ENCODE measurements at places on chromosomes 13 and 19.

DNA sequence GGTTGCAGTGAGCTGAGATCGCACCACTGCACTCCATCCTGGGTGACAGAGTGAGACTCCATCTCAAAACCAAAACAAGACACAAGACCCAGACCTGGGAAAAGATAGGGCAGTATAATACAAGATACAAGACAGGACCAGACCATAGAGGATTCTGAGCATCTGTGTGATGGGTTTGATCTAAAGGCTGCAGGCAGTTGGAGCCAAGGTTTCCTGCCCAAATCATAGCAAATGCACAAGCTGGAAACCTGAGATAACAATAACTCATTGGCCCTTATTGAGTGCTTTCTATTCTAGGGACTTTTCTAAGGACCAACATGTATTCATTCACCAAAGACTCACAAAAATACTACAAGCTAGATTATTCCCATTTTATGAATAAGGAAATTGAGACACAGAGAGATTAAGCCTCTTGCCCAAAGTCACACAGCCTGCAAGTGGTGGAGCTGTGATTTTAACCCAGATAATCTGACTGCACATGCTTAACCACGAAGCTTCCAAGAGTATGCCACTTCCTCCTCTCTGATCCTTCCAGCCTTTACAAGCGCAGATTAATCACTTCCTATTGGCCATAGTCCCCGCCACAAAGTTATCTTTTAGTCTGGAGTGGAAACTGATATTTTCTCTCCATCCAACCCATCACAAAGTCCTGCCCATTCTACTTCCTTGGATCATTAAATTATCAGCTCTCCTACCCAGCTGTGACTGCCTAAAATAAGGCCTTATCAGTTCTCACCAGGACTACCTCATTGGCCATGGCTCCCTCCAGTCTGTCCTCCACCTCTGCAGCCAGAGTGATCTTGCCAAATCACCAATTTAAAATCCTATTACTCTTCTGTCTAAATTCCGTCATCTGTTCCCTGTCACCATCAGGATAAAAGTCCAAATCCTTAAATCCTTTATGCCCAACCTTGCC is 147.2 kb downstream of the FLT1 start:
- DNase-seq = no peak

DNA sequence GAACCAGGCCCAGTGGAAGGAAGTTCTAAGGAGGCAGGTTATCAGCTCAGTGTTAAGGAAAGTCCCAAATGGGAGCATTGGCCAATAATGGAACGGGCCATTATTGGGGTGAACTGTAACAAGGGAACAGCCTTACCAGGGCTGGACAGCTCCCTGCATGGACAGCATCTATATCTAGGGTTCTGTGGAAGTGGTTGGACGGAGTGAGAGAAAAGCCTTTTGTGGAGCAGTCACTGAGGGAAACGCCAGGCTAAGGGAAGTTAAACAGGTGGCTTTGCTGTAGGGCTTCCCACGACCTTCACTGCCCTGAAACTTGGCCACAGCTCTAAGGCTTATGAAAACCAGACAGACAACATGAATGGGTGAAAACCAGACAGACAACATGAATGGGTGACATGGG is 17.0 kb downstream of the POU2F2 start:
- DNase-seq = no peak

GRCh38 chr19:16627193-16627927 is 644 bp downstream of the MED26 start:
- no peak for DNase-seq

- no peak for DNase-seq
These were observed 33.1 kb upstream of the MTIF3 start for GRCh38 chr13:27483421-27483820.

DNA sequence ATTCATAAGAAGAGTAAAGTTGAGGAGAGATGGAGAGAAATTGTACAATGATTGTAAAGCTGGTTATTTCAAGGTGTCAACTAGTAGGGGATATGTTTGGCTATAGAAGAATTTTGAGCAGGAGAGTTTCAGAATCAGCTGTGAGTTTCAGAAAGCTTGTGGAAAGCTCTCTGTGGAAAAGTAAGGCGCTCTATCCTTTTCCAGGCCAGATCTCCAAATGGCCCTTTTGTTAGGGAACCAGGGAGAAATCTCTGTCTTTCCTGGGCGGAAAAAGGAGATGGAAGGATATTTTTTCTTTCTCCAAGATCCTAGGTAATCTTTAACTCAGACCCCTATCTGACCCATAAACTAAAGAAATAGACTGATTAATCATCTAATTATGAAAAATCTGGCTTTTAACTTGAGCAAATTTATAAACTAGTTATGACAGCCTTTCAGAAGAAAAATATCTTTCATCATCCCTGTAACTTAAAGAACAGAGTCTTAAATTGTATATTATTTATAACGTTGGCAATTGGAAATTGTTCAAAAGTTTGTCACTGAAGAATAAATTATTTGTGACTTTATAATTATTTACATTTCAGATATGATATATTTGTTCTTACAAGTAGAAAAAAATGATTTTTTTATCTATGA is 34.5 kb downstream of the SPRY2 start:
- DNase-seq = no peak

DNA sequence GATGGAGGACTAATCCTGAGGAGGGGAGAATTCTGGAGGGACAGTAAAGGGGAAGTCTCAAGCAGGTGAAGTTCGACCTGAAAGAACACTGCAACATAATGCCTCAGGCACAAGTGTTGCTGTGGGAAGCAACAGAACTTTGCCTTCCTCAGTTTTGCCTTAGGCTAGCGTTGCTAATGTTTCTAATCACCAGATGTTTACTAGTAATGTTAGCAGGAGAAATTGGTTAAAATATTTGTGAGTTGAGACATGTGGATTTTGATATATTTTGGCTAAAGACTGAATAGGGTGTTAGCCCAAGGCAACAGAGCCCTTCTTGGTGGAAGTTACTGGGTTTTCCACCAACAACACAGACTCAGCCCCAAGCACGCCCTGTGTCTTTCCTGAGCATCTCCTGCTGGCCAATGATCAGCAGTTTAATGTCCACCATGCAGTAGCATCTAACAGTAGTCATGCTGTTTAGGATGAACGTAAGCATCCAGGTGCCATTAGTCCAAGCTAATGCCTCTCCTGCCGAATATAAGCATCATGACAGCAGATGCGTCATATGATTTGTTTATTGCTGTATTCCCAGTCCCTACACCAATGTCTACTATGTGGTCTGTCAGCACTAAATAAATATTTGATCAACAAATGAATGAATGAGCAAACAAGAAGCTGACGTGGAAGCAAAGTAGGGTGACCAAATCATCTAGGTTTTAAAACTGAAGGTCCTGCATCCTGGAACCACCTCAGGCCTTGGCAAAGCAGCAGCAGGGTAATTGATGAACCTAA is 511.9 kb upstream of the HTR2A start:
- no peak for DNase-seq

DNA sequence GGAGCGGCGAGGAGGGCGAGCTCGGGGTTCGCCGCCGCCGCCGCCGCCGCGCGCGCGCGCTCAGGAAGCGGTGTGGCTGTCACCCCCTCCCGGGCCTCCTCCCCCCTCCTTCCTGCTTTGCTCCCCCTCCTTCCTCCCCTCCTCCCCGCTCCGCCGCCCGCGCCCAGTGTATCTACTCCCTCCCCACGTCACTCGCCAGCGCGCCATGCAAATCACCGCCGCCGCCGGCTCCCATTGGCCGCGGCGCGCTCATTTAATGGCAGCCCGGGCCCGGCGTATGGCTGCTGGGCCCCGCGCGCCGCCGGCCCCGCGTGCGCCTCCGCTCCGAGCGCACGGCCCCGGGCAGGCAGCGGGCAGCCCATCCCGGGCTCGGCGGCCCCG is 335 bp upstream of the SOX1 start:
- peak; percentile 31 for DNase-seq

GRCh38 chr13:38899571-38899970 is 91.1 kb downstream of the STOML3 start:
- no peak for DNase-seq

- DNase-seq = peak; percentile 81
These were observed 11.1 kb upstream of the ARRDC2 start for GRCh38 chr19:17996826-17997316.

DNA sequence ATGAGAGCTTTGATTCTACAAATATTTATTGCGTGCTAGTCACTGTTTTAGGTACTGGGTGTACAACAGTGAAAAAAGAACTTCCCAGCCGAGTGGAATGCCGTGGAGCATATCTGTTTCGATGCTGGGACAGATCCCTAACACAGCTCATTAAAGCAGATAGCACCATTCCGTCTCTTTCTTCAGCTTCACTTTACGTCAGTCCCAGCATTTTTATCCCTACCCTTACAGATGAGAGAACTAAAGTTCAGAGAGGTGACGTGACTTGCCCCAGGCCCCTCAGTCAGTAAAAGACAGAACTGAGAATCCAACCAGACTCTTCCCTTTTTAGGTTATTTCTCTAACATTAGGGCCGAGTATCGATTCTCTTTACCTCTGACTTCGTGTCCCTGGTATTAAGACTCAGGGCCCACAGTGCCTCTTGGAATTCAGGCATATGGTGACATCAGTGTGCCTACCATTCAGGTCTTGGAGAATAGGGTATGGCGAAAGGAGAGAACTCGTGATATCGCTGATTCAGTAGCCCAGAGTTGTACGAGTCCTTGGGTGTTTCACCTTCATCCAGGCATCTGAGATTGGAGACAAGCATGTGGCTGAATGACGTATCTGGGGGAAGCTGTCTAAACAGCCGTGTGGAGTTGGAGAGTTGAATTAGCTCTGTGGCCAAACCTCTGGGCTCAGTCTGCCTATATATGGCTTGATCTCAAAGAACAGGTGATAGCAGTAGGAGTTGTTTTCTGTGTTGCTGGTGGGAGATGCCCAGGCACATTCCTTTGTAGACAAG is 27.1 kb downstream of the ACTN4 start:
- no peak for DNase-seq

- no peak for DNase-seq
These were observed 94.3 kb upstream of the USP29 start for GRCh38 chr19:57025491-57025890.

DNA sequence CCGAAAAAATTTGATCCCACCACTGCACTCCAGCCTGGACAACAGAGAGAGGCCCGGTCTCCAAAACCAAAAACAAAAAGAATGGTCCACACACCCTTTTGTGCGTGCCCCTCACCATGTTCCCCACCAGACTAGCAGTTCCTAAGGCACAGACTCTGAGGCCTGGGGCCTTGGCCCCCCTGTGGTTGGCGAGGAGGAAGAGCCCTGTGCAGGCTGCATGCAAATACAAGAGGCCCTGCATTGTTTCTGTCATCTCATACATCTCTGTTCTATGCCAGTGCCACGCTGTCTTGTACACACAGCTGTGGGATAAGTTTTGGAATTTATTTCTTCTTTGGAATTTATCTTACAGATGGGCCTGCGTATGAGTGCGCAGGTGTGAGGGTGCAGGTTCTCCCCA is 4.7 kb upstream of the YJEFN3 start:
- no peak for DNase-seq

GRCh38 chr13:43140985-43141384 is 117.6 kb downstream of the DNAJC15 start:
- no peak for DNase-seq

DNA sequence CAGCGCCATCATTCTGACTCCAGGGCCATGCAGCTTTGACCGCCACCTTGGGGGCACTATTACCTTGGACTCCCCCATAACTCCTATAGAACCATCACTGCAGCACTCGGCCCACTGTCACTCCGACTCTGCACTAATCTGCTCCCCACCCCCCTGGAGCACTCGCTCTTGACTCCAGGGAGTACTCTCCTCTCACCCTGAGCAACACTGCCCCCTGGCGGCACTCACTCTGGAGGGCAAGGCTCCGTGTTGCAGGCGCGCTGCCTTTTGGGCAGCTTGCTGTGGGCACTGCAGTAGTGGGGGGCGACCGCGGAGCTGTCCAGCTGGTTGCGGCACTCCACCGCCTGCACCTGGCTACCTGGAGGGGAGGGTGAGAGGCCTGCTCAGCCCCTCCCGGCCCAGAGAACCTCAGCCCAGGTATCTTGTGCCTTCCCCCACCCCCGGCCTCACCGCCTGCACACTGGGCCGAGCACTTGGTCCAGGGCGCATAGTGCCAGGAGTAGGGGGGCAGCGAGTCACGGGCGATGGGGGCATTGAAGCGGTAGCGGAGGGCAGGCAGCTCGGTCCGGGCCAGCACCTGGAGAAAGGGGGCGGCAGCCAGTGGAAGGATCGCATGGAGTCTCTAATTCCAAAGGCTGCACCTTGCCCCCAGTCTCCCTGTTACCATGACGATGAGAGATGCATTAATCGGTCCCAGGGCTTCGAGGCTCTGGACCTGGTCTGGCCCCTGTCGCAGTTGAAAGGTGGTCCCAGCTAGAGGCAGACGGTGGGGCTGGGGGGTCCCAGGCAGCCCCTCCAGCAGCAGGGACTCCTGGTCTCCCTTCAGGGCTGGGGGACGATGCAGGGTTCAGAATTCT is 8.9 kb upstream of the MYO1F start:
- peak; percentile 40 for DNase-seq

DNA sequence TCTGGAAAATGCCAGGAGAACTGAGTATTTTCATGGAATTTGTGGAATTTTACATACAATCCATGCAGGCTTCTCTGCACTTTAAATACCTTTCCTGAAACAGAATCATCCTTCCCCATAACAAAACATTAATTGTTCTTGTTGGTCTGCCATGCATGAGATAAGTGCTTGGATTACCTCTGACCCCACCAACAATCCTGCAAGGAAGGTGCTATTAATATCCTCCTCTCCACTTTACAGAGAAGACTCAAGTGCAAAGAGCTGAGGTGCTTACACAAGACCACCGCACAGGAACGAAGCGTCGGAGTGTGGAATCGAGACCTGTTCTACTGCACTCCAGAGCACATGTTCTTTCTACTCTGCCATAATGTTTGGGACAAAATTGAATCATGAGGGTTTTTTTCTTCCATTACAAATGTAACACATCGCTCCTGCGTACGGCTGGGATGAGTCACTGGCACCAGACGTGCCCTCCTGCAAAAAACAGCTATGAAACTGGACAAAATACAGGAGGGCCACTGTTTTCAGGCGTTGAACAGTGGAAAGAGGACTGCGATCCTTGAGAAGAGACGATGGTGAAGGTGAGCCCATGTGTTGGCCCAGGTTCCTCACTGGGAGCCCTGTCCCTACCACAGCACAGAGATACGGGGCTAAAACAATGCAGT is 12.9 kb upstream of the LRRC4B start:
- no peak for DNase-seq

- no peak for DNase-seq
These were observed 16.8 kb upstream of the PSG9 start for GRCh38 chr19:43286096-43286495.

- DNase-seq = peak; percentile 13
These were observed 441 bp upstream of the ZNF559 start for GRCh38 chr19:9323557-9323918.

GRCh38 chr19:37942516-37942902 is 35.5 kb downstream of the SIPA1L3 start:
- DNase-seq = no peak

GRCh38 chr19:11699931-11700794 is 38.6 kb downstream of the ZNF823 start:
- DNase-seq = no peak

Measured in stimulated activated CD4-positive, alpha-beta T cell treated with anti-CD3 and anti-CD28 coated beads, Interleukin-15, amount 100 ng/mL, for 1 hour (primary cell).